ENCODE measurements at places on chromosomes 11 and 22.

DNA sequence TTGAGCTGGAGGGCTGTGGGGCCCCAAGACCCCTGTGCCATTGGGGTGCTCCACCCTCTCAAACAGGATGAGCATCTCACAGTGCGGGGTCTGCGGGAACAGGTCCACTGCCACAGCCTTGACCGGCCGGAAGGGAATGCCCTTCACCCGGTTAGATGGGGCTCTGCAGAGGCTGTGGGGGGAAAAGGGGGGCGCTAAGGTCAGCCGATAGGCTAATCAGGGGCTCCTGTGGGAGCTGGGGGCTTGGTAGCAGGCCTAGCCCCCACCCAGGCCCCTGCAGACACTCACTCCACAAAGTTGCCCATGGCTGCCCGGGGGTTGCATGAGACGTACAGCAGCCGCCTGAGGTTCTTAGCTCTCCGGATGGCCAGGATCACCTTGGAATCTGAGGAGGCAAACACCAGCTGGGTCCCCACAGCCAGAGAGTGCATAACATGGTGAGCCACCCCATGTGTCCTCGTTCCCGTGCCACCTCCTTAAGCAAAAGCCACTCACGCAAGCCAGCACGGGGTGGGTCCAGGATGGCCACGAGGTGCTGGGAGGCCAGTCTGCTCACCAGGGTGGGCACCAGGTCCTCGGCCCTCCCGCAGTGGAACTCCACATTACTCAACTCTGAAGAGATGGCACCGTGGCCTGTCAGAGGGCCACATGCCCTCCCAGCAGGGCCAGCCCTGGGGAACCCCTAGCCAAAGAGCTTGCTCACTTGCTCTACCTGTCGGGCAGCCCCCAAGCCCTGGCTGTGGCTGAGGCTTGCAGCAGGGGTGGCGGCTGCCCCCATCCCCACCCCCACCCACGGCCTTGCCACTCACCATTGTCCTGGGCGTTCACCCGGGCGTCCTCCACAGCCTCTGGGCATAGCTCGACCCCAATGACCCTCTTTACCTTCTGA lies 3.0 kb upstream of the RANBP1 start:
- DNase-seq, result no peak

GRCh38 chr11:76859708-76860227 lies 950 bp upstream of the ACER3 start:
- no peak for DNase-seq

DNA sequence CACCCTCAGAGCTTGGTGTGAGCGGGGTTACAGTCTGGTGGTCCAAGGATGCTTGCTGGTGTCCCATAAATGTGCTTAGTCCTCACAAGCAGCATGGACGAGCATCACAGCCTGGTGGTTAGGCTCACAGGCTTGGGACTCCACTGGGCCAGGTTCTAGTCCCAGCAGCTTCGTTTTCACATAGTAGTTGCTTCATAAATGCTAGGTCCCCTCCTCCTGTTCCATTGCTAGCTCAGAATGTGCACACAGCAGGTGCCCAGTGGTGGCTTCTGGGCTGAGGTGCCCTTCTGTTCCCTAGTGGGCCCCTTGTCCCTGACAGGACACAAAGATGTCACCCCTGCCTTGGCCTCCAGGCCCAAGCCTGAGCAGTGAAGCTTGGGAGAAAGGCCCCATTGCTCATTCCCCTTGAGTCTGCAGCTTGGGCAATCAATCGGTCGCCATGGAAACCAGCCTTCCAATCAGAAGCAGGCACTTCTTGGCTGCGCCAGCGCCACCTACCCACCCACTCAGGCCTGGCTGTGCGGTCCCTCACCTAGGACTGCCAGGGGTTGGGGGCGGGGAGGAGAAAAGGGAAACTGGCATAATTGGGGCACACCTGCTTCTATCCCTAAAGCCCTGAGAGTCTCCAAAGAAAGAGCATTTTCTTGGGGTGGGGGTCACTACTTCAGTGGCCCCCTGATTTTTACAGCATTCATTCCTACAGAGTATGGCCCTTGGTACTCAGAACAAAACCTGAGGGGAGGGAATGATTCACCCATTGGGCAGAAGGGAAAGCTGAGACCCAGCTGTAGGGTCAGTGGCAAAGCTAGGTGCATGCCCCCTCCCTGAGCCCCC lies 48.1 kb downstream of the CYTH4 start:
- no peak for DNase-seq

DNA sequence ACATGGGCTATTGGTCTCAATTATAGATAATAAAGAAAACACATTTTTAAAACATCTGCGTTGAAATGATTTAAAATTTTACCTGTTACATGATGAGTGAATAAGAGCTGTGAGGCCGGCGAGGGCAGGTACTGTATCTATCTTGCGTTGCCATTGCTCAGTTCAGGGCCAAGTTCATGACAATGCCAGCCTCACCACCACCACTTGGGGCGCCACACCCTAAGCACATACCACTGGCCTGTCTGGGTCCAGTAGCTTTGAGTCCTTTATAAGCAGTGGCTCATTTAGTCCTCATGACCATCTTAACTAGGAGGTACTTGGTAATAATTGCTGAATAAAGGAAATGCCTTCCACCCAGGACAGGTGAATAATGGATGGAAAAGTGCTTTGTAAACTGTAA lies 14.5 kb upstream of the MB start:
- no peak for DNase-seq

DNA sequence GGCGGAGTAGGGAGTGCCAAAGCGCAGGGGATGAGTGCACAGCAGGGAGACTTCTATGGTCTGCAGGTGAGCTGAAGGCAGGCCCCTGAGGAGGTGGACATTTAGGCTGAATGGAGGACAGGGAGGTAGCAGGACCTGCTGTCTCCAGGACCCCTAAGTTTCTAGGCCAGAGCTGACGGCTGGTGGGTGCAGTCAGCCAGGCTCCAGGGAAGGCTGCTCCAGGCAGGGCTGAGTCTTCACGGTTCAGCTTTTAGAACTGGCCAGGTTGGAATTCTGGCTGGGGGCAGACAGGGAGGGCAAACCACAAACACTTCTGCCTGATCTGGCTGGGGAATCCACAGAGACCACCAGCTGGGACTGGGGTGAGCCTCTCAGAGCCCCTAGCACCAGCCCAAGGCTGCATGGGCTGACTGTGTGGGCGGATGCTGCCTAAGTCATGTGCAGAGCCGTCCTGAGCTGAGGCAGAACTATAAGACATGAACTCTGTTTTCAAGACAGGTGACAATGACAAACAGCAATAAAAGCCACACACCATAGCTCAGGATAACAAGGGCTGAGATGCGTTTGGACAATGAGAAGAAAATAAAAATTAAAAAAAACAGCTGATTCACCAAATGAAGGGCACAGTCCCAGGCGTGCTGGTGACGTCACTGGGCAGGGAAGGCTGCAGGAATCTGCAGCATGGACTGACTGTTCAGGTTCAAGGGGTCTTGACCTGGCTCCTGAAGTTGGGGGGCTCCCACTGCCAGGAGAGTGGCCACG lies 10.4 kb upstream of the MALAT1 start:
- no peak for DNase-seq

DNA sequence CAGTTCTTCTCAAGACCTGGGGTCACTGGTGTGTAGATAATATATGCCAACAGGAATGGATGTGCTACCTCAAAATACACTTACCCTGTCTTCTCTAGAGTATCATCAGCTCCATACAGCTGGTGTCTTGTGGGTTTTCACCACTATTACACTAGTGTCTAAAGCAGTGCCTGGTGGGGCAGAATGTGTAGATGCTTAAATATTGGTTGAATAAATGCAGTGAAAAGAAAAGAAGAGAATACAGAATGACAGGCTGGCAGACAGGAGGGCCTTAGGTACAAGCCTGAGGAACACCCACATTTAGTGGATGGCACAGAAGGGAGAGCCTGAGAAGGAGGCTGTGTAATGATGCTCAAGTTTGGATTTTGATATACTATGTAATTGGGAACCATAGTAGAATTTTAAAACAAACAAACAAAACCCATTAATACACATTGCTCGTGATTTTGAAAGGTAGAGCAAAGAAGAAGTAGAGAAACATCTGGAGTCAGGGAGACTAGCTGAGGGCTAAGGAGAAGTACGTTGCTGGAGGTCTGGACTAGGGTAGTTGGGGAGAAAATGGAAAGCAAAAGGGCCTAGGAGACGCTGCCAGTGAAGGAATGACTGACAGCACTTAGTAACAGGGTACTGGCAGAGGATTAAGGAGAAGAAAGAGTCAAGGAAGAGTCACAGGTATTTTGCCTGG lies 20.5 kb upstream of the RAG2 start:
- no peak for DNase-seq

GRCh38 chr11:41522391-41522790 lies 62.9 kb upstream of the LRRC4C start:
- DNase-seq, result no peak

All from NCI-H187 treated with DMSO at 0.1 percent for 48 hours (cell line).